ENCODE measurements at places on chromosomes 11 and 22.

GRCh38 chr11:44978274-44978960 lies 27.7 kb upstream of the TP53I11 start:
- no peak for DNase-seq

- no peak for DNase-seq
These were observed 14.0 kb downstream of the CFAP300 start for GRCh38 chr11:102061276-102061675.

- DNase-seq: no peak
These were observed 17.4 kb upstream of the MRGPRX1 start for GRCh38 chr11:18956630-18957029.

- DNase-seq: no peak
These were observed 67.9 kb downstream of the ISX start for GRCh38 chr22:35133702-35134380.

DNA sequence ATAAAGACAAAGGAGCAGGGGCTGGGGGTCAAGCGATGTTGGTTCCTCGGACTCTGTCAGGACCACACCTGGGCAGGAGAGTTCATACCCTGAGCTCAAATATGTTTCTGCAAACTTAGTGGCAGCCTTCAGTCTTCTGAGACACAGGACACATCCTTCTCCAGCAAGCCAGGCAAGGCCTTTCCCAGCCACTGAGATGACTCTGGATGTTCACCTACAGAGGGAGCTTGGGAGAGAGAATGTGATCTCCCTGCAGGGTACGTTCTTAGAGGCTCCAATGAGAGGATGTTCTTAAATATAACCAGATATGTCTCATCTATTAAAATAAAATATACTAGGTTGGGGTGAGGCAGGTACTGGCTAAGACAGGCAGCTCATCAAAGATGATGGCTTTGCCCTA lies 461.5 kb downstream of the OPCML start:
- no peak for DNase-seq

- no peak for DNase-seq
These were observed 23.4 kb upstream of the RIC3 start for GRCh38 chr11:8192016-8192895.

- DNase-seq: no peak
These were observed 2.6 kb upstream of the NUDT8 start for GRCh38 chr11:67632175-67632981.

DNA sequence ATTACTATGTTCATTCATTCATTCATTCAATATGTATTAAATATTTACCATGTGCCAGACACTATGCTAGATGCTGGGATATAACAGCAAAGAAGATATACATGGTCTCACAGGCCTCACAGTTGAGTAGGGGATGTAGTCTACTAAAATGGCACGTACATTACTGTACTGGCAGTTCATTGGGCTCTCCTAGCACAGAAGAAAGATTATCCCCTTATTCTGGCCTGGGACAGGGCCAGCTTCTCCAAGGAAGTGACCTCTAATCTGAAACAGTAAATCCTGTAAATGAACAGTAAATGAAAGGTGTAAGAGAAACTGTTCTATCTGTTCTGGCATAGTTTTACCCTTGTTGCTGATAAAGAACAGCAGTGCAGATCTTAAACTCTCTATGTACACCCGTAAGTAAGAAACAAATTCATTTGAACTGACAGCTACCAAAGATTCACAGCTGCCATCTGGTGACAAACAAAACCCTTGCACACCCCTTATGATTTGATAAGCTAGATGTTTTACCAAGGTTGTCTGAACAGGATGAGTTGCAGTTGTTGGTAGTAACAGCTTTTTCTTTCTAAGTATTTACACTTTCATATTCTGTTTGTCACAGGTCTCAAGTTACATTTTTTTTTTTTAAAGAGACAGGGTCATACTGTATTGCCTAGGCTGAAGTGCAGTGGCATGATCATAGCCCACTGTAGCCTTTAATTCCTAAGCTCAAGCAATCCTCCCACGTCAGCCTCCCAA lies 263.1 kb downstream of the TMEM135 start:
- no peak for DNase-seq

DNA sequence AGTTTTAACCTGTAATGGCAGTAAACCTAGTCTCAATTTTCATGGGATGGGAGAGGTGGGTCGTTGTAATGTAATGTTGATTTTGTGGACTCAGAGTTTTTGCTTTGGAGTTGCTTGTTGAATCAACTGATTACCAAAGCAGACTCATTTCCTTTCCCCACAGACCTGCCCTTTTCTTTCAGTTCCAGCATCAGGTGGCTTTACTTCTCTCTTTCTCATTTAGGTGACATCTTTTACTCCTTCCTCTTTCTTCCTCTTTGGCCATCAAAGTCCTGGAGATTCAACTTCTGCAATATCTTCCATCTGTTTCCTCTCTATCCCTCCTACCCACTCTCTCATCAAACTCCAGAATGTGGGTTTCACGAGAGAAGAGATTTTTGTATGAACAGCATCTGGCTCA lies 313.9 kb downstream of the TMEM135 start:
- DNase-seq: no peak

All from cortex of kidney (tissue), 1 donor.